ENCODE measurements at places on chromosomes 5 and 9.

GRCh38 chr5:73434461-73434860 lies 14.1 kb downstream of the FOXD1 start:
- no peak for DNase-seq

- DNase-seq = no peak
Observed at GRCh38 chr9:70569070-70569772, 154.8 kb upstream of the KLF9 start.

GRCh38 chr5:174292348-174292747 lies 246.8 kb downstream of the NSG2 start:
- no peak for DNase-seq

- DNase-seq = no peak
Observed at GRCh38 chr9:60545878-60546385, 368.3 kb upstream of the SPATA31A5 start.

DNA sequence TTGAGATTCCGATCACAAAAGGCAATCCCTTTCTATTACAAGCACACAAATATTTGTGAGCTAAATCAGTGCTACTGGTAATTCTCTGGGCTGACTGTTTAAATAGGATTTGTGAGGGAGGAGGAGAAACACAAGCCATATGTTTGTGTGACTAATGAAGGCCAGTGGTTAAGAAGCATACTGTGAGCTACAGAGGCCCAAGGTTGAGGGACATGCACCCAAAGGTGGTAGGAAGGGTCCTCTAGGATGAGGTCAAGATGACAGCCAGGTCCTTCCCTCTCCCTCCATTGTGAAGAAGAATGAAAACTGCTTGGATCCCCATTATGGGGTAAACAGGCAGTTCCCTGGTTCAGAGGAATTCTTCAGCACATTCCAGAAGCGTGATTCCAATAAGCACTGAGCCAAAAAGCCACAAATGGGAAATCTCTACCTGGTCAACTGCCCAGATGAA lies 83.9 kb downstream of the SPOCK1 start:
- peak; percentile 36 for DNase-seq

DNA sequence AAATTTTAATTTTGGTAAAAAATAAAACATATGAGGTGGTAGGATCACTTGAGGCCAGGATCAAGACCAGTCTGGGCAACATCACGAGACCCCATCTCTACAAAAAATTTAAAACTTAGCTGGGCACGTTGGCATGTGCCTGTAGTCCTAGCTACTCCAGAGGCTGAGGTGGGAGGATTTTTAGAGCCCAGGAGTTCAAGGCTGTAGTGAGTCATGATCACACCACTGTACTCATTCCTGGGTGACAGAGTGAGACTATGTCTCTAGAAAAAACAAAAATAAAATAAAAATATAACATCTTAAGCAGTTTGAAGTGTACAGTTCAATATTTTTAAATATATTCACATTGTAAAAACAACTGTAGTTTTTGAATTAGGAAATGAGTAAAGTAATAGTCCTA lies 108.3 kb downstream of the SMIM15 start:
- no peak for DNase-seq
